Stimulated activated CD4-positive, alpha-beta T cell treated with anti-CD3 and anti-CD28 coated beads, Interleukin-12 subunit alpha, Interleukin-12 subunit beta, amount 100 ng/mL, for 48 hours (primary cell): ENCODE measurements at places on chromosomes 6 and 20.

DNA sequence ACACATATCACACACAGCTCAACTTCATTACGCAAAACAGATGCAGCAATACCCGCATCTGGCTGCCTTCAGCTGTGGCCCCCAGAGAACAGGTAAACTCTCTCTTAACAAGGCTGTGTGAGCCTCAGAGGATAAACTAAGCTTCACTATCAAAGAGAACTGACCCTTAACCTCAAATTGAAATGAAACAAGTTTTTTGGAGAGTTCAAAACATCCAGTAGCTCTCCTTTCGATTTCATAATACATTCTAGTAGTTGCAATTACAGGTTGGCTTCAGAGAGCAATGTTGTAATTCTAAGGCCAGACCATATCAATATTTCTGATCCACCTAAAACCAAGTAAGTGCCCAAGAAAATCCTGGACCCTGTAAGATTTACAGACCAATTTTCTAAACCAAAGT, 113.5 kb downstream of the FAXC start:
- no peak for DNase-seq

DNA sequence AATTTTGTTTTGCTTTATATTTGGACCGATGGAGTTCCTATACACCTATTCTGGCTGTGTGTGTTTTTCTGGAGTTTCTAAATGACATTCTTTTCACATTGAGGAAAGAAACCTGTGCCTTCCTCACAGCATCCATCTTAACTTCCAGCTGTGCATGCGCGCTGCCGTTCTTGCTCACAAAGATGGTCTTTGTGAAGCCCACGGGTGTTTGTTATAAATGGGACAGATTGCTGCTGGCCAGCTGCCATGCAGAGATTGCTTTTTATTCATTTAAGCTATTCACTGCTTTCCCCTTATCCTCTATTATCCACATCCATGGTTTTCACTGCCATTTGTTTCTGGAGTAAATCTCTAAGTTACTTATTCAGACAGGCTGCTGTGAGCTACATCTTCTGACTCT, 54.2 kb downstream of the SYNDIG1 start:
- no peak for DNase-seq

DNA sequence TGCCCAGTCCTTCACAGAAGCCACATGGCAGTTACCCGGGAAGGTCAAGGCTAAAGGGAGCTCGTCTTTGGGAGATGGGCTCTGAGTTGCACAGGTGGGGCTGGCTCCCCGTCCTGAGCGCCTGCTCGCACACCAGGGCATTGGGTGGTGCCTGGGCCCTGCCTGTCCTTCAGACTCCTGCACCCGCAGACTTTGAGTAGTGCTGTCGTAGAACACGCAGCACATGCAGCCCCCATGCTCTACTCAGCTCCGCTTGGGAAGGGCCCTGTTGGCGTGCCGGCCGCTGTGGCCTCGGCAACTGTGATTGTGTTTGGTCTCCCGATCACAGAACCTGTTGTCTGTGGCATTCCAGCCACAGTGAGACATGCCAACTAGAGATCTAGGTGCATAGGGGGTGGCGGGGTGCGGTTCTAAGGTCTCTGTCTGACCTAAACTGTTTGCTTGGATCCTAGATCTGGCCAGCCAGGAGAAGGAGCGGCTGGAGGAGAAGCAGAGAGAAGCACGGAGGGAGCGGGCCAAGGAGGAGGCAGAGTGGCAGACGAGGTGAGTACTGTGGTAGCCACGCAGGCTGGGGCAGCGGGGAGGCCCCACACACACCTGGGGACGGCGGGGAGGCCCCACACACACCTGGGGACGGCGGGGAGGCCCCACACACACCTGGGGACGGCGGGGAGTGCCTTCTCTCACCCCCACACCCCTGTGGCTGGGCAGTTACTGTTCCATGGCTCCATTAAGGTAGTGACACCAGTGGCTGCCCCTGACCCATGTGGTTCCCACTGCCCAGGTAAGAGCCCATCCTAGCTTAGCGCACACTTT, 11.3 kb upstream of the ADRM1 start:
- DNase-seq: no peak

DNA sequence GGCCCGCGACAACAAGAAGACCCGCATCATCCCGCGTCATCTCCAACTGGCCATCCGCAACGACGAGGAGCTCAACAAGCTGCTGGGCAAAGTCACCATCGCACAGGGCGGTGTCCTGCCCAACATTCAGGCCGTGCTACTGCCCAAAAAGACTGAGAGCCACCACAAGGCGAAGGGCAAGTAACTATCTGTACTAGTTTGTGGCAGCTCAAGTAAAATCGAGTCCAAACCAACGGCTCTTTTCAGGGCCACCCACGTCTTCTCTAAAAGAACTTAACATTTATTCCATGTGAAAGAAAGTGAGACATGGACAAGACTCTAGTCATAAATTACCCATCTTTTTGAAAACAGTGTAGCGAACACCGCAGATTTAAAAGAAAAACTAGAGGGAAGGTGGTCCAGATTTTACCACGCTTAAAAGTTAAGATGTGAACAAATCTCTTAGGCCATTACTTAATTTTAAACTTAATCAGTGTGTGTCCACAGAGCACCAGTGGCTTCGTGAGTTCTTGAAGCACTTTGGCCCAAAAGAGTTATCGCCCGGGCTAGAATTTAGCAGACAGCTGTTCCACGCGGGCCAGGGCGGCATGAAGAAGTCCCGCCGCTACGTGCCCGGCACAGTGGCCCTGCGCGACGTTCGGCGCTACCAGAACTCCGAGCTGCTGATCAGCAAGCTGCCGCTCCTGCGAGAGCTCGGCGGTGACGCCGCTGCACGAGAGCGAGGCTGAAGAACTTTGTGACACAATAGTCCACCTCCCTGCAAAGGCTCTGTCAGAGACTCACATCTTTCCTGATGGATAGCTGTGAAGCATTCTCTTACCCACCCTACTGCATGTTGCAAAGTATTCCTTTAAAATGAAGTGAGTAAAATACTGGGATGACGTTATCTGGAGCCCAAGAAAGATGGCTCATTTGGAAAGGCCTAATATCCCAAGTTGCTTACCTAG, 113.9 kb upstream of the PRSS16 start:
- DNase-seq: peak; percentile 81

DNA sequence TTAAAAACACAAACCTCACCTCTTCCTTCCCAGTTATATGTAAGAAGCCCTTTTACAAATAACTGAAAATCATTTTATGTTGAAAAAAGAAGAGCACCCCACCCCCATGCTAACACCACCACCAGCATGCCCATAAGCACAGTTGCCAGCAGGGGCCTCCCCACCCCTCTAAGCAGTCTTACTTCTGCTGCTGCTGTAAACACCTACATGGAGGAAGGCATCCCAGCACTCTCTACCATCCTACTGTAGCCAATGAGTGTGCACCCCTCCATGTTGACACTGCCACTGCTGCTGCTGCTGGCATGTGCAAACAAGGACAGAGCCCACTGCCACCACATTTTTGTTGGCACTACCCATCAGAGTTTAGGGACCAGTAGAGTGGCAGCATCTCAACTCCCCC, 49.6 kb upstream of the PHIP start:
- no peak for DNase-seq

DNA sequence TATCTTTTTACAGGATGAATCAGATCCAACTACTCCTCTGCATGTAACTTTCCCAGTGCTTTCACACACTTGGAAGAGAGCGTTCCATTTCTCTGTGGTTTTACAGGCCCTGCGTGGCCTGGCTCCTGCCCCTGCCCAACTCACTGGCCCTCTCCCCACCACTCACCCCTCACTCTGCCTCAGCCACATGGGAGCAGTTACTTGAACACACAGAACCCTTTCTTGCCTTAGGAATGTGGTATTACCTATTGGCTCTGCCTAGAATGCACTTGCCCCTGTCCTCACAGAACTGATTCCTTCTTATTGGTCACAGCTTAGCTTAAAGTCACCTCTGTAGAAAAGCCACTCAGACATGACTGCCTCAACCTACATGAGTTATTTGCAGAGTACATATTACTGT, 108.4 kb downstream of the CRYBG1 start:
- DNase-seq: no peak

GRCh38 chr6:43495409-43495941, 14.7 kb downstream of the LRRC73 start:
- DNase-seq: no peak

DNA sequence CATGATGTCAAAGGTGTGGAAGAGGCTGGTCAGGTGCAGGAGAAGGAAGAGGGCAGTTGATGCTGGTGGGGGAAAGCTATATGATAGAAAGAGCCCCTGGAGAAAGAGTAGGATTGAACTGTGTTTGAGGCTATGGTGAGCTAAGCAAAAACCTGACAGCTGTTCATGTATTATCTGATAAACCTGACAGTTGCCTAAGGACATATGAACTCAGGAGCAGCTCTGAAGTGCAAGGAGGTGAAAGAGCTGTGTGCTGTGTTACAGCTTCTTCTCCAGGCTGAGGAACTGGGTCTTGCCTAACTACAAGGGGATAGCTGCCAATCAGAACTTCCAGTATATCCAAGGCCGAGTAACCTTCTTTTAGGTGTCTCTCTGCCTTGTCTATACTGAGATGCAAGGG, 81.8 kb downstream of the LCA5 start:
- no peak for DNase-seq
